ENCODE measurements at places on chromosomes 7 and 10.
A peak's percentile ranks its signal among the peaks of the same experiment; 100 is the strongest.

DNA sequence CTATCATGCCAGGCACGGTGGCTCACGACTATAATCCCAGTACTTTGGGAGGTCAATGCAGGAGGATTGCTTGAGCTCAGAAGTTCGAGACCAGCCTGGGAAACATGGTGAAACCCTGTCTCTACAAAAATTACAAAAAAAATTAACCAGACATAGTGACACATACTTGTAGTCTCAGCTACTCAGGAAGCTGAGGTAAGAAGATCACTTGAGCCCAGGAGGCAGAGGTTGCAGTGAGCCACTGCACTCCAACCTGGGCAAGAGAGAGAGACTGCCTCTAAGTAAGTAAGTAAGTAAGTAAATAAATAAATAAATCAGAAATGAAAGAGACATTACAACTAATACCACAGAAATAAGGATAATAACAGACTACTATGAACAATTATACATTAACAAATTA, 36.2 kb downstream of the PDLIM1 start:
- no peak for DNase-seq

DNA sequence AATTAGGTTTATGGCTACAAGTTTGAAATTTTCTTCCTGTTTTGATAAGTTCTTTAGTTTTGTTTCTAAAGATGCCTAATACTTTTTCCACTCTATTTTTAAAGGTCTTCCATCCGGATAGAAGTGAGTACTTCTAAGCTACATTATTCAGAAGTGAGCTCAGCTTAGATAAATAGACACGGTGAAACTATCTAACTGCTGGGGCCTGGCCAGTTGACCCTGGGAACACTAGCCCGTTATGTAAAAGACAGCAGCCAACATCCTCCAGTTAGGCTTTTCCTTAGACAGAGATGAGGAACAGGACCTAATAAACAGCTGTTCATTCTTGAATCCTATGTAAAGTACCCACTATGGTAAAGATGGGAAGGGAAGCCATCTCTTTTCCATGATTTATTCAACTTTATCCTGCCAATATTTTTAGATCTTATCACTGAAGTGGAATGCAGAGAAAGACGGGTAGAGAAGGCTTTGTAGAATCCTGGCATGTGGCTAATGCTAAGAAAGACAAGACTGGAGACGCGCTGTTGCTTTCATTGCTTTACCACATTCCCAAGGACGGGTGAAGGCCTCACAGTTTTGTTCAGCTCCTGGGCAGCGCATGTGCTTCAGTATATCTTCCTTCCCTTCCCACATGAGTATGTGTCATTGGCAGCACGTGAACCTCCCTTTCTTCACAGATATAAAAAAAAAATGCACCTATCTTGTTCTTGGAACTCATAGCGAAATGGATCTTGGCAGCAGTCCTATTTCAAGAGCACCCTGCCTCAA, 340.0 kb upstream of the MEOX2 start:
- DNase-seq: no peak

- no peak for DNase-seq
Measured at GRCh38 chr10:85645053-85645452, 721.5 kb downstream of the GRID1 start.

GRCh38 chr7:75743455-75743859, 4.7 kb upstream of the HIP1 start:
- no peak for DNase-seq

- peak; percentile 50 for DNase-seq
Measured at GRCh38 chr7:116859323-116859722, 3.1 kb upstream of the CAPZA2 start.

GRCh38 chr7:127927348-127927696, 103.9 kb downstream of the LRRC4 start:
- DNase-seq: no peak

DNA sequence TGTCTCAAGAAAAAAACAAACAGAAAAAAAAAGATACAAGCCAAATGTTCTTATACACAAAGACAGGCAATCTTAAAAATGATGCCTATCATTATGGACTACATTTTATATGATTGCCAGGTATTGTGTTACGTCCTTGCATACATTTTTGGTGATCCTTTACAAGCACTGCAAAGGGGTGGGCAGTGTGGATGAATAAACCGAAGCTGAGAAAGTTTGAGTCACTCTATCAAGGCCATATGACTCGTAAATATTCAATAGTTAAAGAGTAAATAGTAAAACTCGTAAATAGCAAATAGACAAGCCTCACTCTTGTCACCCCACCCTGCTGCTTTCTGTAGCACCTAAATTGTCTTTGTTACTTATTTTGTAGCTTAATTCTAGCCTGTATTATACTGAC, 326.2 kb downstream of the FRMD4A start:
- no peak for DNase-seq

GRCh38 chr10:88478256-88478655, 104.9 kb downstream of the RNLS start:
- no peak for DNase-seq

GRCh38 chr10:132730573-132730953, 55.4 kb downstream of the NKX6-2 start:
- no peak for DNase-seq

GRCh38 chr10:118971187-118971586, 58.3 kb upstream of the NANOS1 start:
- DNase-seq: no peak

DNA sequence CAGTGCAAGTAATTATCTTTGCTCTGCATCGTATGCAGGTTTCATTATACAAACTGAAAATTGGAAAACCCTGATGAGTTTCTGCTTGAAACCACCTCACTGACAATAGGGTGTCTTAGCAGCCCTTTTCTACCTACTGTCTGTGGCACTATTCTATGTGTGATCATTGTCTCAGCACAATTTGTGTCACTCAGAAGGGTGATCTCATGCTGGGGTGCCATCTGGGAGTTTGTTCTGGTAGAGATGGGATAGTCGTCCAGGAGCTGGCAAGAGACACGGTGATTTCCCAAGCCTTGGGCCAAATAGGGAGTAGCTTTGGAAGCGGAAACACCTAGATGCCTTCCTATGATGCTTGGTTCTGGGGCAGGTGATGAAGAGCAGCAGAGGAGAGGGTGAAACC, 186.3 kb downstream of the FRMD4A start:
- DNase-seq: no peak

DNA sequence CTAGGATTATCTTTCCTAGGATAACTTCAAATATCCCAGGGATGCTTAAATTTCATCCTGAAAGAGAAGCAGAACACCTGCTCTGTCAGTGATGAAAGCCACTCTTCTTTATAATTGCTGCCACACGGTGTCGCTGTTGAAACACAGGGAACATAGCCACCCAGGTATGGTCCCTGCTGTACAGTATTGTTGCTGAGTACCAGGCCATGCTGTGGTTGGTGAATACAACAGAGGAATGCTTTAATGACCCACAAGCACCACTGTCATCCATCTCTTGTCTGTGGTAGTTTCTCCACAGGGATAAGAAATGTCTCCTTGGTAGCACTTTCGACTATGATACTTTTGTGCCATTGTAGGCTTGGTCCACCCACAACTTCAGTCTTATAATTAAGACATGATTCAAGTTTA, 70.6 kb upstream of the STARD3NL start:
- peak; percentile 49 for DNase-seq

DNA sequence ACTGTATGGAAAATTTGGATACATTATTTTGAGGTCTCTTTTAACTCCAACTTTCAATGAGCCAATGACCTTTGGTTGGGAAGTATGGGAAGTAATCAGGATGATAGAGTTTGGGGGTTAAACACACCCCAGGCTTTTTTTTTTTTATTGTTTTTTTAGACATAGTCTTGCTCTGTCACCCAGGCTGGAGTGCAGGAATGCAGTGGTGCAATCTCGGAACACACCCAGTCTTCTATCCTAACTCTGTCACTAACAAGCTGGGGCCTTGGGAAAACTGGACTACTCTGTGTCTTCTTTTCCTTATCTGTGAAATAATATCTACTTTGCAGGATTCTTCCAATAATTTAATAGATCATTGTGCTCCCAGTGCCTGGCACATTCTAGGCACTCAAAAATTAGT, 37.6 kb upstream of the AGBL3 start:
- DNase-seq: no peak

DNA sequence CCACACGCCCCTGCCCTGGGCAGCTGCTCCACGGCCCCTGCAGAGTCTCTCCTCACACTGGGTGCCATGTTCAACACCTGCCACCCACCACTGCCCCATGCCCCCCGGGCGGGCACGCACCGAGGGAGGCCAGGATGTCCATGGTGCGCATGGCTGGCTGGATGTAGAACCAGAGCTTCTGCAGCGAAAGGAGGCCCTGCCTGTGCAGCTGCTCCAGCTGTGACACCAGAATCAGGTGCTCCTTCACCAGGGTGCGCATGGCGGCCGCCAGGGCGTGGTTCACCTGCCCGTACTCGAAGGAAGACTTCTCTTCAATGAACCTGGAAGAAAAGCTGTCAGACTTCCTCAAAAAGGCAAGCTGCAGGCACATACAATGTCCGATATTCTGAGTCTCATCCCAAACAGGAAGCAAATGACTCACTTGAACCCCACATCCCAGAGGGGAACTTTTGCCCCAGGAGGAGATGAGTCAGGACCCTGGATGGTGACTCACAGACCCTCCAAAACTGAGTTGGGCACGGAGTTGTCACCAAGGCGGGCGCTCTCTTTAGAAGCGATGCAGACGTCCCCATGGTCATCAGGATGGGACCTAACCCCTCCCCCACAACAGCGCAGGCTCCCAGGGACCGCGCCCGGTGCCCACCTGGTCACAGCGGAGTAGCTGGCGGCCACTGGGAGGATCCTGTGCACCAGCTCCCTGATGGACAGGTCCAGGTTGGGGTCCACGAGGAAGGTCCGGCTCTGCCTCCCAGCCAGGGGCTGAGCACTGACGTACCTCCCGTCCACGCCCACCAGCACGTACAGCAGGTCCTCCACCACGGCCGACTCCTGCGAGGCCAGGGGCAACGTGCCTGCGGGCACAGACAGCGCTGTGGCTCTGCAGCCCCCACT, 15.5 kb downstream of the TUBGCP2 start:
- DNase-seq: peak; percentile 56

- no peak for DNase-seq
Measured at GRCh38 chr10:70169649-70170364, 507 bp downstream of the SAR1A start.

GRCh38 chr7:122653685-122654084, 45.2 kb downstream of the RNF133 start:
- no peak for DNase-seq

- no peak for DNase-seq
Measured at GRCh38 chr7:131363719-131364118, 36.0 kb downstream of the MKLN1 start.

DNA sequence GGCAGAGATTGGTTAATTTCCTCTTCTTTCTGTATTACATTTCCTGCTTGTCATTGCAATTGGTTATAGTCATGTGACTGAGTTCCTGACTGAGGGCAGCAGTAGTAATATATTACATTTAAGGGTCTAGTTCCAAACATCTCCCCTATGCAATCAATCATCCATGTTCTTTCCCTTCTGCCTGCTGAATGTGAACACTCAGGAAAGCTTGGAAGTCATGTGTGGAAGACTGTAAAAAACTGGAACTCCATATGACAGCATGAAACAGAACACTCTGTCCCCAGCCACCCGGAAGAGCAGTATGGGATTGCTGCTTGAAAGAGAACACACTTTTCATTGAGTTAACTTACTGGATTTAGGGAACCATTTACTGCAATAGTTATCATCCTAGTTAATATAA, 459.7 kb upstream of the SEMA3A start:
- no peak for DNase-seq

DNA sequence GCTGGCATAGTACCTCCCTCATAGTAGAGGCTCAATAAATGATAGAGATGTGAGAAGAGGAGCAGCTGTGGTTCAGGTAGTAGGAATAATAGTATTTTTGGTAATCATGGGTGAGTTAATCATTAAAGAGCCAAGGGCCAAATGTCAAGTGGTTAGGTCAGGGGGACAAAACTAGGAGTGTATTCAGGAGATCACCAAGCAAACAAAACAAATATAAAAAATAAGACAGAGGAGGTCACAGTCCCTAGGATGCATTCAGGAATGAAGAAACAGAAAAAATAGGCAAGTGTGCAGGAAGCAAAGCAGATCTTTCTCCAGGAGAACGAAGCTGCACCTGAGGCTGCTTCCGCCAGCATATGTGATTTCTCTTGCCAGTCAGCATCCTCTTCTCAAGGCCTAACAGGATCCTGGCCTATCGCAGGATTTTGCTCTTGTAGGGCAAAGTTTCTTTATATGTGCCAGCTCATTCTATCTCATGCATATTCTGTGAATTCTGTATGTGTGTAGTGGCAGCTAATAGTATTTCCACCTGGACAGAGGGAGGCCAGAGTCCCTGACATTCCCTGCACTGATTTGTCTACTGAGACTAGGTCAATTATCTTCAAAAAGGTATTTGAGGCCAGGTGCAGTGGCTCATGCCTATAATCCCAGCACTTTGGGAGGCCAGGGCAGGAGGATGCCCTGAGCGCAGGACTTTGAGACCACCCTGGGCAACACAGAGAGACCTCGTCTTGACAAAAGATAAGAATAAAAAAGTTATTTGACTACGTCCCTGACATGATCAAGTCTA, 82.7 kb downstream of the AKR1D1 start:
- DNase-seq: no peak

- no peak for DNase-seq
Measured at GRCh38 chr10:44975431-44976331, 2.9 kb downstream of the DEPP1 start.

DNA sequence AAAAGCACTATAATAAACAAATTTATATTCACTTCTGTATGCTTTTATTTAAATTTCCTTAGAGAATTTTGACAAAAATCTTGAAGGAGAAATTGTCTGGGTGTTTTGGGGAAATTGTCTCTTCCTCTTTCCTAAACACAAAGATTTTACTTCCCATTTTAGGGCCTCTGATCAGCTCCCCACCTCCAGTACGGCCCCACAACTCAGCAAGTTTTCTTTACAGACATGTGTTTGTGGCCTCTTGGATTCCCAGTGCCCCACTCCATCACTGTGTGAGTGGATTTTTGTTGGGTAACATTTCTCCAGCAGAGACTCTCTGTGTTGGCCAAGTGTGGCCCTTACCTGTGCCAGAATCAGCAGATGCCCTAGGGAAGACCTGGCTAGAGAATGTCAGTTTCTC, 182.8 kb upstream of the CDC14C start:
- no peak for DNase-seq

- DNase-seq: no peak
Measured at GRCh38 chr10:114631090-114631665, 26.9 kb downstream of the ABLIM1 start.

DNA sequence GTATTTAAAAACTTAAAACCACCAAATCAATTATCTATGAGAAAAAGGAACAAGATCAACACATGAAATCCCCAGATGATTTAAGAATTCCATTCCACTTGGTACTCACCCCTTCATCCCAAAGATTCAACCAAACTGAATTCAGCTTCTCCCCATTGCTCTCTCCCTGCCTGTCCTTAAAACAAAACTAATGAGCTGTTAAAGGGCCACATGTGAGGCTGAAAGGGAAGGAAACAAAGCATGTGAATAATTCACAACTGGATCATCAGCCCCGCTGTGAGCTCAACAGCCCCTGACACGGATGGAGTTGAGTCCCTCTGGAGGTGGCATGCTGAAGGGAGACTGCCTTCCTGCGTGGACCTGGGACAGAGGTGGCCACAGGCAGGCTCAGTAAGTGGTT, 32.9 kb downstream of the VOPP1 start:
- no peak for DNase-seq

- DNase-seq: no peak
Measured at GRCh38 chr10:22552888-22553378, 161.4 kb downstream of the PIP4K2A start.
